NCI-H1694 (cell line): ENCODE measurements at places on chromosomes 6 and 20.

DNA sequence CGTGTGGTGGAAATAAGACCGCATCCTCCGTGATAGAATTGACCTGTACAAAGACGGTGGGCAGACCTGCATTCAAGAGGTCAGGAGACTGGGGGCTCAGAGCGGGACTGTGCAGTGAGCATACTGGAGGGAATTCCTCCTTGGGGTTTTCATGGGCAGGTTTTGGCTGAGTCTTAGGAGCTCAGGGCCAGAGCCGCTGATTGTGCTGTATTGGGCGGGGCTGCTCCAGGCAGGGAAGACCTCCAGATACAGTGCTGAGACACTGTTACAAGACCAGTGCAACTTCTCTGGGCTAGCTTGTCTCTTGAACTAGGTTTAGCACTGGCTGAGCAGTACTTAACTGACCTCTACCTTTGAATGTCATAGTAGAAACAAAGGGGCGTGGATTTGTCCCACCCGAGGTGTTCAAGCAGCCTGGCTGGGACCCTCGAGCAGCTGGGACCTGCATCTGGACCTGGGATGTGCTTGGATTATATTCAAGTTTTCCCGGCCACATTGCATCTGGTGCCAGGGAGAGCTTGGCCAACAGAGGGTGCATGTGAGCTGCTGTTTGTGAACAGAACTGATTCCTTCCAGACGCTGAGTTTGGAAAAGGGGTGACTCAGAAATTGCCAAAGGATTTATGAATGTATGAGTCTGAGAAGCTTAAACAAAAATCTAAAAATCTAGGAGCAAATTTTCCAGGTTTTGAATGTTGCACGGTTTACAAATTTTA, 33.4 kb upstream of the SLC22A1 start:
- DNase-seq, result peak; percentile 39

- DNase-seq, result no peak
Measured at GRCh38 chr20:10651227-10651990, 22.4 kb downstream of the JAG1 start.

GRCh38 chr20:20465252-20465651, 97.3 kb downstream of the INSM1 start:
- DNase-seq, result peak; percentile 66

DNA sequence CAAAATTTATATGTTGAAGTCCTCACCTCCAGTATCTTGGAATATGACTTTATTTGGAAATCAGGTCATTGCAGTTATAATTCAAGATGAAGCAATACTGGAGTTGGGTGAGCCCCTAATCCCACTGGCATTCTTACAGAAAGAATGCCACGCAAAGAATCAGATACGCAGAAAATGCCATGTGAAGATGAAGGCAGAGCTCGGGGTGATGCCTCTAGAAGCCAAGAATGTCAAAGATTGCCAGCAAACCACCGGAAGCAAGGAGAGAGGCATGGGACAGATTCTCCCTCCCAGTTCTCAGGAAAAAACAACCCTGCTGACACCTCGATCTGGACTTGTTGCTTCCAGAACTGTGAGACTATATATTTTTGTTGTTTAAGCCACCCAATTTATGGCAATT, 273.4 kb upstream of the CITED2 start:
- no peak for DNase-seq

DNA sequence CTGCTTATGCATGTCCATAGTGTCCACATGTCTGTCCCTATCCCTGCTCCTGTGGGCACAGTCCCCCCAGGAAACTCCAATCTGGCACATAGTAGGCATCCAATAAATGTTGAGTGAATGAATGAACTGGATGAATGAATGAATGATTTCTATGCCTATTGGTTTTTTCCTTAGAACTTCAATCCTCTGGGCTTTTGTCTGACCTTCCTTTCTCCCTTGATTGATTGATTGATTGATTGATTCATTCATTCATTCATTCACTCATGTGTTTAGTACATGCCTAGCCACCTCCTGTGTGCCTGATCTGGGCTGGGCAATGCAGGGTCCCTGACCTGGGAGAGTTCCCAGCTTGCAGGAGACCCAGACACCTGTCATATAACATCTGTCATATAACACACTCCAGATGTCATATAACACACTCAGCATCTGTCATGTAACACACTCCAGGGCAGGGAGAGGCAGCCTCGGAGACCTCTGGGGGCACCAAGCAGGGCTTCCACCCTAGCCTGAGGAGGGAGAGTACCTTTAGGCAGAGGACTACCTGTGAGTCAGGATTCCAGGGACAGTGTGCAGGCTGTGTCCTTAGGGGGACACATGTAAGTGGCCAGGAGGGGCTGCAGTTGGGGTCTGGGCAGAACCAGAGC, 17.9 kb downstream of the VSTM2L start:
- no peak for DNase-seq

GRCh38 chr6:33314515-33314942, 651 bp upstream of the TAPBP start:
- DNase-seq, result no peak

GRCh38 chr6:24330137-24330732, 27.6 kb downstream of the DCDC2 start:
- no peak for DNase-seq

- no peak for DNase-seq
Measured at GRCh38 chr6:167565388-167565787, 240.5 kb downstream of the TTLL2 start.

DNA sequence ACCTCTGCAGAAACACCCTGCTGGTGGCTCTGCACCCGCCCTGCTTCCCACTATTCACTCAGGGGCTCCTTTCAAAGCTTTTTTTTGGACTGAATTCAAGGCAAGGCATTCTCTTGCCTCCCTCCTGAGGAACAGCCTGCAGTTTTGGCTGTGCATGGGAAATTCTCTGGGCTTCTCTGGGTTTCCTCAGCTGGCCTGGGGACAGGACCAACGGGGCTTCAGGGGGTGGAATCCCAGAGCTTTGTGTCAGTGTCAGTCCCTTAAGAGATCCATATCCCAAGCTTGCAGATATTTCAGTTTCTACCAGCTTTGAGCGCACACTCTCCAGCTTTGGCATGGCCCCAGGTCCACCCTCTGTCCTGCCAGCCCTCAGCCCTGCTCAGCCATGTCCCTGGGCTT, 2.0 kb downstream of the SCRT2 start:
- no peak for DNase-seq

DNA sequence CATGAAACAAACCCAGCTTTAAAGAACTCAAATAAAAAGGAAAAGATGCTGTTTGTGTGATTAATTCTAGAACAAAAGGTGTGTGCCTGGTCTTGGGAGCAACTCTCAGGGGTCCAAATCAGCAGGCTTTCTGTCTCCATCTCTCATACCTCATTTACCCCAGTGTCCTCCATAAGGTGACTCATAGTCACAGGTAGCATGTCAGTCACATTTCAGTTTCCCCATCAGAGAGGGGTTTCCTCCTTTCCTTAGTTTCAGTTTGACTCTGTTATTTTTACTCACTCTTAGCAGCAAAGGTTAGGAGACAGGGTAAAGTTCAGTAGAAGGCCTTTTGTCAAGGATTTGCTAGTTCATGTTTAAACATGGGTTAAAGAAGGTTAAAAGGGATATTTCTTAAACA, 46.2 kb downstream of the OGFRL1 start:
- no peak for DNase-seq

GRCh38 chr20:57440678-57441509, 49.7 kb downstream of the RBM38 start:
- DNase-seq, result no peak

DNA sequence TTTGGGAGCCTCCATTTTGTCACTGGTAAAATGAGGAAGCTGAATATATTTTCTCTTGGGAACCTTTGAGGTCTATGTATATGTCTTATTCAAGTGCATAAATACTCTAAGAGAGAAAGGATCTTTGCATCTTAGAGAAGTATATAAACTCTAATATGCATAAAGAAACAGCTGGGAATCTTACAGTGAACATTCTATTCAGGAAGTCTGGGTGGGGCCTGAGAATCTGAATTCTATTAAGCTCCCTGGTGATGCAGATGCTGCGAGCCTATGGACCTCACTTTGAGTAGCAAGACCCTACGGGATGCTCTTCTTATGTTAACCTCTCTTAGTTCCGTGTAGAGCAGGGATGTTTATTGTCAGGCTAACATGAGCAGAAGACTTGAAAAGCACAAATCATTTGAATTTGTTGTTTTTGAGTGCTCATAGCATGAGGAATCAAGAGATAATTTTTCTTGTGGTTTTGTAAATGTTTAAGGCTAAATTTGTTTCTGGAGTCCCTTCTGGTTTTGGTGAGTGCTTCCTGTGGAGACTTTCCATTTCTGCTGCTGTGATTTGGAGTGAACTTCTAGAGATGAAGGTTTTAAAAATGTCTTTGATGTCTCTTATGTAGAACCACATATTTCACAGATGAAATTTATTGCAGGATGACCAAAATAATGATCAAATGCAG, 281.2 kb upstream of the JAG1 start:
- DNase-seq, result no peak

GRCh38 chr6:27334141-27334540, 22.1 kb upstream of the POM121L2 start:
- DNase-seq, result no peak

GRCh38 chr6:166803471-166803870, 152.9 kb downstream of the RNASET2 start:
- no peak for DNase-seq

DNA sequence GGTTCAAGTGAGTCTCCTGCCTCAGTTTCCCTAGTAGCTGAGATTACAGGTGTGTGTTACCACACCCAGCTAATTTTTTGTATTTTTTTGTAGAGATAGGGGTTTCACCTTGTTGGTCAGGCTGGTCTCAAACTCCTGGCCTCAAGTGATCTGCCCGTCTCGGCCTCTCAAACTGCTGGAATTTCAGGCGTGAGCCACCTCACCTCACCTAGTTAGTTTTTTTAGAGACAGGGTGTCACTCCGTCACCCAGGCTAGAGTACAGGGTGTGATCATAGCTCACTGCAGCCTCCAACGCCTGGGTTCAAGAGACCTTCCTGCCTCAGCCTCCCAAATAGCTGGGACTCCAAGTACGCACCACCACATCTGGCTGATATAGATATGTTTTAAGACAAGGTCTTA, 22.9 kb downstream of the SYTL3 start:
- DNase-seq, result no peak
